Activated gamma-delta T cell (primary cell): ENCODE measurements at places on chromosomes 11 and 22.

- no peak for DNase-seq
Observed at GRCh38 chr11:14519597-14519916, 629 bp downstream of the PSMA1 start.

- no peak for DNase-seq
Observed at GRCh38 chr11:83069441-83070043, 2.2 kb downstream of the RAB30 start.

GRCh38 chr22:47776329-47776728 is 1013.9 kb downstream of the TBC1D22A start:
- DNase-seq = no peak

GRCh38 chr11:110130642-110131238 is 37.5 kb downstream of the ZC3H12C start:
- DNase-seq = no peak

DNA sequence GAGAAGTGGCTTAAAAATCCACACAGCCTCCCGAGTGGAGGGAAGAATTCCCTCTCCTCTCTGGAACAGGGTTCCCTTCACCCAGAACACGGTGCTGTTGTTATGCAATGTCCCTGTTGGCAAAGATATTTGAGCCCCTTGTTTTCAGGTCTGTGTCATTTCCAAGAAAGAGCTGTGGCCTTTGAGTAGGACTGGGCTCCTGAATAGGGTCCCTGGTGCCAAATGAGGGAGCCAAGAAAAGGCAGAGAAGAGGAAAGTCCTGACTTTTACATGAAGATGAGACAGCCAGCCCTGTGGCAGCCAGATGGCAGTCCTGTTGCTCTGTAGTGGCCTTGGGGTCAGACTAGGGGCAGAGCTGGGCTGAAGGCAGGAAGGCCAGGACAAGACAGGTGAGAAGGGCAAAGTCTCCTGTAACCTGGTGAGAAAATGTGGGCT is 51.2 kb upstream of the ELF5 start:
- DNase-seq = no peak

DNA sequence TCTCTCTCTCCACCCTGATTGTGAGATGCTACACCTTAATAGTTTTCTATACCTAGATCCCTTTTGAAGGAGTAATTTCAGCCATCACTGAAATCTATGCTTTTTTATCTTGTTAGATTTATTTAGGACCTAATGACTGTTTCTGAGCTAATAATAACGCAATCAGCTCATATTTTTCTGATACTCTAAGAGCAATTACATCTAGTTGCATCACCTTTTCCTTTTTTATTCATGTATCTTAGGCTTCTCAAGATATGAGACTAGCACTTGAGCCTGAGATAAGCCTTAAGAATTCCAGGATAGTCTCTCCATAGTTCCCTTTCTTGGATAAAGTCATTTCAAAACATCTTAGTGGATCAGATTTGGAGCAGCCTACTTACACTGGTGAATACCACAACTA is 25.1 kb upstream of the CAVIN3 start:
- no peak for DNase-seq

DNA sequence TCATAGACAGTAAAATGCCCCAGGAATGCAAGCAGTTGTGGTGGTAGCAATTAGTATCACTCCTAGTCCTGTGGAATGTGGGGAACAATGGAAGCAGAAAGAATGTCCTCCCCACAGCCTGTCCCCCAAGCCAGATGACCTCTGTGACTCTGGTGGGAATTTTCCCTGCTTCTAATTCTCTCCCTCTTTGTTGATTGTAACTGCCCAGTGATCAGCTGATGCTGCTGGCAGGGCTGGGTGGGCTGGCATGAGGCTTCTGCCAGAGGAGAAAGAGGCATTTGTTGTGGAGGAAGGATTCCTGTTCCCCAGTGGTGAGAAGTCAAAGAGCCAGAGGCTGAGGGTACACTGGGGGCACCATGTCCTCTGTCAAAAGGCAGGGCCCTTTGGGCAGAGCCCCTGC is 116.7 kb upstream of the NCAM1 start:
- no peak for DNase-seq

- DNase-seq = no peak
Observed at GRCh38 chr11:41289408-41289807, 170.0 kb downstream of the LRRC4C start.

DNA sequence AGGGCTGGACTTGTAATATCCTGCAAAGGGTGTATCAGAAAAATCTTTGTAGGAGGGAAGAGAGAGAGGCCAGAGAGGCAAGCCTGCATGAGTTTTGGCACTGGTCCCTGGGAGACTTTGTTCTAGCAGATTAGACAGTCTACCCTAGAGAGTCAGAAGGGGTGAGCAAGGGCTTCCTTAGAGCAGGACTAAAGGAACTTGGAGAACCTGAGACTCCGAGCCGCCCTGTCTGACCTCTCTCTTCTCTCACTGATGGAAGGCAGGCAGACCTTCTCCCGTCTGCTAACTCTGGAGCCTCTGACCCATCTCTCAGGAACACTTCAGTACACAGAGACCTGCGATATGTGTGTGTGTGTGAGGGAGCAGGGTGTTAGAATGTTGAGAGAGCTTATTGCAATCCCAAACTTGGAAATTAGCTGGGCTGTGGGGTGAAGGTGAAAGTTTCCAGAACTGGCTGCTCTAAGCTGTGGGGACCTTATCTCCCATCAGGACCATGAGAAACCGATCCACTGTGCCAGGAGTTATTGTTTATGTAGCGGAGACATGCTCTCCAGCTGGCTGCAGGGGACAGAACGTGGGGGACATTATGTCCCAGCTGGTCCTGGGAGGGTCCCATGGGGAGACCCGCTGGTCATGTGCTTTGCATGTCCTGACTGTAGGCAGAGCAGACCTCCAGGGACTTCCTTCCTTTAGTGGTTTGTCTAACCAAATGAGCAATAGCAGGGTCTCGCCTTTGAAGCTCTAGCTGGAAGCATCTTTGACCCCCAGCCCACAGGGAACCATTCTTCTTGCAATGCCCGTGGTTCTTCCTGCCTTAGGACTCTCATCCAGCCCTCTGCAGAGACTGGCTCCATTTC is 51.1 kb downstream of the TIMP3 start:
- DNase-seq = no peak

DNA sequence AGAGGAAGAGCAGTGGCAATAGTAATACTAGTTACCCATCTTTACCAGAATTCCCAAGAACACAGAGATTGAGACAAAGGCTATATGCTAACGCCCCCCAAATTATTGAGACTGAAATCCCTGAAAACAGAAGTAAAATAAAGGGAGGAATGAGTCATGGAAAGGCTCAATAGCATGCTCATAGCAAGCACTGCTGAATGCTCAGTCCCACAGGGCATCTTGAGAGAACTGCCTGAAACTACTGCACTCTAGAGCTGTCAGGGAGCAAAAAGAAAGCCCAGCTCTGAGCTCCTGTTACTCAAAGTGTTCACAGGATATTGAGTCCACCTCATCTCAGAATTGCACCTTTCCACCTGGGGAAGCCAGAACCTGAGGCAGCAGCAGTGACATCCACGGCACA is 44.1 kb upstream of the FIBIN start:
- no peak for DNase-seq

DNA sequence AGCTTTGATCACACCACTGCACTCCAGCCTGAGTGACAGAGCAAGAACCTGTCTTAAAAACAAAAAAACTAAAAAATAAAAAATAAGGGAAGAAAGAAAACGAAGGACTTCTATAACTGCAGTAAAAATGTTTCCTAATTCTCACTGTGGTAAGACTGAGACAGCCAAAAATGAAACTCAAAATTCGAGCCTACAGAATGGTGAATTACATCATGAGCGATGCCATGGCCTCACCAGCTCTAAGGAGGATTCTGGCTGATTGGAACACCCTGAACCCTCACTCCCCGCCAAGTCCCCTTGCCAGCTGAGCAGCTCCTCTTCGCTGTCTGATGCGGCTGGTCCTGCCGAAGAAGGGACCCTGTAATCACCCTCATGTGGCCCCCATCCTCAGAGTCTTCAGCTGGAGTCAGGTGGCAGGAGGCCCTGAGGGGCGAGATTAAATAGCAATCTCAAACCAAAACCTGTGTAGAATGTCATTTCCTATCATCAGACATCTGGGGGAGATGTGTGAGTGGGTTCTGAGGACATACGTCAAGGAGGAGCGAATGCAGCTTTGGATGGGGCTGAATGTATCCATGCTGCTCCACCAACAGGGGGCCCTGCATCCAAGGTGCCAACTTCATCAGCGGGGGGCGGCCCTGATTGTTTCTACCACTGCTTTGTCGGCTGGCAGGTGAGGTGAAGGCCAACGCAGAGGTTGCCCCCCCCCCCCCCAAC is 29.2 kb downstream of the PDGFB start:
- no peak for DNase-seq

- no peak for DNase-seq
Observed at GRCh38 chr11:75632962-75633361, 35.9 kb downstream of the MAP6 start.

GRCh38 chr11:66414120-66414934 is 6.5 kb upstream of the NPAS4 start:
- DNase-seq = no peak

- DNase-seq = no peak
Observed at GRCh38 chr11:27205779-27206570, 157.0 kb downstream of the CCDC34 start.

GRCh38 chr11:45899448-45900174 is 7.5 kb downstream of the FREY1 start:
- DNase-seq = peak; percentile 59

DNA sequence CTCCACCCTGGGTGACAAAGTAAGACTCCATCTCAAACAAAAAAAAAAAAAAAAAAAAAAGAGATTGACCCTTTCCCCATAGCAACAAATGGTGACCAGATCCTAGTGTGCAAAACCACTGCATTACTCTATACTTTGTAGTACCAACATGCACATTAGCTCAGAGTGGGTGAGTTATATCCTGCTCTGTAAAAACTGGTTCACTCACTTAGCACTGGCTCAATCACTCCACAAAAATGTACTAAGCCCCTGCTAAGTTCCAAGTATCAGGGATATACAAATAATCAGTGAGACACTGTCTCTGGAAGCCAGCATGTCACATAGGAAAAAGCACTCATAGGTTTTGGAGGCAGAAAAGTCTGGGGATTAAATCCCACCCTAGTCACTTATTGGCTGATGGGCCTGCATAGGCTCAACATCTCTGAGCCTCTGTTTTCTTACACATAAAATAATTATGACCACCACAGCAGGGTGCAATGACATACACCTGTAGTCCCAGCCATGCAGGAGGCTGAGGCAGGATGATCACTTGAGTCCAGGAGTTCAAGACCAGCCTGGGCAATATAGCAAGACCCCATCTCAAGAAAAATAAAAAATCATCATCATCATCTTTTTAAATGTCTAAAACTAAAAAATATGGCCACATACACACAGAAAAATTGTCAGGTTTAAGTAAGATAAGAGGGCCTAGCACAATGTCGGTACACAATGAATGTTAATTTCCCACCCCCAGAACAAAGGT is 11.9 kb downstream of the FAM168A start:
- DNase-seq = no peak

DNA sequence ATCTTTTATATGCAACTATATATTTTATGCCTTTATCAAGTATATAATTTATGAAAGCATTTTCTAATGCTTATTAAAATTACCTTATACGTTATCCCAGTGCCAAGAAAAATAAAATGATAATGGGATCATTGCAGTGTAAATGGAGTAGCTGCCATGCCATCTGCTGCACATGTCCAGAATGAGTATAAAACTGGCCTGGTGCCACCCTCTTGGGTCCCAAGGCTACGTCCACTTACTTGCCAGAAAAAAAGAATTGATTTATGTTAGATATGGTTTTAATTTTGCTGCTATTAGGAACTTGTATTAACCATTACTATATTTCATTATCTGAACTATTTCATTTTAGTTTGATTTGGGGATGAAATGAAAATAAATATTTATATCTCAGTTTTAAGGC is 1127.1 kb upstream of the CNTN5 start:
- no peak for DNase-seq

GRCh38 chr11:16133867-16134266 is 222.5 kb downstream of the SOX6 start:
- DNase-seq = no peak

GRCh38 chr11:64854534-64855502 is 10.4 kb upstream of the CDC42BPG start:
- no peak for DNase-seq

GRCh38 chr22:19912271-19912999 is 29.1 kb upstream of the COMT start:
- no peak for DNase-seq

DNA sequence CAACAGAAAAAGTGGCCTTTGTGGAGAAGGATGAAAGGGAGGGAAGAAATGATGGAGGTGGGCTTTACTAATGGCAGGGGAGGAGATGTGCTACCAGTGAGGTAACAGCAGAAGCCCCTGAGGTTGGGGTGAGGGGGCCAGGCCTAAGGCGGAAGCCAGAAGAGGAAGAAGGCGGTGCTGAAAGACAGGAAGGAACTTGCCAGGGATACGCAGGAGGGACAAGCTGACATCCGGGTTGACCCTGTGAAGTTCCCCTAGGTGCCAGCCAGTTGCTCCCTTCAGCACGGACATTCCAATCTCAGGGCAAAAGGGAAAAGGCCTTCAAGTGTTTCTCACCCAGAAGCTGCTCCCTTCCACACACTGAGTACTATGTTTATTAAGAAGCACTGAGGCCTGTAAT is 2.3 kb upstream of the TIRAP start:
- DNase-seq = no peak

- DNase-seq = no peak
Observed at GRCh38 chr11:3159296-3160190, 5.6 kb downstream of the OSBPL5 start.

DNA sequence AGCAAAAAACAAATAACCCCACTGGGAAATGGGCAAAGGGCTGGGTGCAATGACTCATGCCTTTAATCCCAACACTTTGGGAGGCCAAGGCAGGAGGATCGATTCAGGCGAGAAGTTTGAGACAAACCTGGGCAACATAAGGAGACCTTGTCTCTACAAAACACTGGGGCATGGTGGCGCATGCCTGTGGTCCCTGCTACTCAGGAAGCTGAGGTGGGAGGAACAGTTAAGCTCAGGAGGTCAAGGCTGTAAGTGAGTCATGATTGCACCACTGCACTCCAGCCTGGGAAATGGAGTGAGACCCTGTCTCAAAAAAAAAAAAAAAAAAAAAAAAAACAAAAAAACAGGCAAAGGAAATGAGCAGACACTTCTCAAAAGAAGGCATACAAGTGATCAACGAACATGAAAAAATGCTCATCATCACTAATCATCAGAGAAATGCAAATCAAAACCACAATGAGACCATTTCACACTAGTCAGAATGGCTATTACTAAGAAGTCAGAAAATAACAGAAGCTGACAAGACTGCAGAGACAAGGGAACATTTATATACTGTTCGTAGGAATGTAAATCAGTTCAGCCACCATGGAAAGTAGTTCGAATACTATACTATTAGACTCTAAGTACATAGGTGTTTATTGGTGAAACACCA is 48.2 kb upstream of the SMCO4 start:
- no peak for DNase-seq

DNA sequence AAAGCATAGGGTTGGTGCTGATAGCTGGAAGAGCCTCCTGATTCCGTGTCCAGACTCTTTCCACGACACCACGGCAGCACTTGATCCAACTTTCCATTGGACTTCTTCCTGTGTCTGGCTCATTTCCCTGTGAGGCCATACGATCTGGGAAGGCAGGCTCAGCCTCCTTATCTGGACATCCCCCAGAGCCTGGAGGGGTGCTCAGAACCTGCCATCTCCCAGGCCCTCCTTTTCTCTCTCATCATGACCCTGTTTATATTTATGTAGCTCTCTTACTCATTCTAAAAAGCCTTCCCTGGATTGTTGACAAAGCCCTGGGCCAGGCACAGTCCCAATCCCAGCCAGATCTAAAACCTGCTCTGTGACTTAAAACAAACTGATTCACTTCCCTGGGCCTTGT is 7.8 kb upstream of the BCL9L start:
- no peak for DNase-seq

GRCh38 chr11:33895752-33896137 is 3.9 kb upstream of the LMO2 start:
- DNase-seq = no peak

- no peak for DNase-seq
Observed at GRCh38 chr11:9787981-9788521, 124.2 kb downstream of the SWAP70 start.
